ENCODE measurements at places on chromosomes 2 and 18. TPM values are rescaled to one million over a fixed set of nuclear protein-coding genes. Genes with fewer than 3 reads are reported as not detected.

Gene SKOR2
- not detected for total RNA-seq

Gene KCNK3
- total RNA-seq, result not detected

Gene TBR1
- total RNA-seq, result 0.09 TPM

Gene TRIB2
- total RNA-seq, result 20.5 TPM

Gene LRRFIP1
- 179 TPM for total RNA-seq

Gene CRACDL
- 3.8 TPM for total RNA-seq

Gene VIT
- total RNA-seq, result 0.48 TPM

Gene AFTPH
- total RNA-seq, result 16.7 TPM

Gene GPR45
- not detected for total RNA-seq

Gene ATP6V1B1
- total RNA-seq, result 0.77 TPM

Gene ANKRD30BL
- not detected for total RNA-seq

Gene ICOS
- total RNA-seq, result not detected

Gene ZNG1B
- total RNA-seq, result 31.3 TPM

Gene VWC2L
- total RNA-seq, result not detected

GRCh38 chr2:96304606-96305005 lies 740 bp downstream of the SNRNP200 start:
- peak overlapping the region; percentile 60 for H3K4me3 ChIP-seq
- peaks cover 11% of the 10 kb centered on the region for H3K4me1 ChIP-seq
- no peak for DNase-seq
- H3K27ac ChIP-seq, result peak overlapping the region; percentile 63

DNA sequence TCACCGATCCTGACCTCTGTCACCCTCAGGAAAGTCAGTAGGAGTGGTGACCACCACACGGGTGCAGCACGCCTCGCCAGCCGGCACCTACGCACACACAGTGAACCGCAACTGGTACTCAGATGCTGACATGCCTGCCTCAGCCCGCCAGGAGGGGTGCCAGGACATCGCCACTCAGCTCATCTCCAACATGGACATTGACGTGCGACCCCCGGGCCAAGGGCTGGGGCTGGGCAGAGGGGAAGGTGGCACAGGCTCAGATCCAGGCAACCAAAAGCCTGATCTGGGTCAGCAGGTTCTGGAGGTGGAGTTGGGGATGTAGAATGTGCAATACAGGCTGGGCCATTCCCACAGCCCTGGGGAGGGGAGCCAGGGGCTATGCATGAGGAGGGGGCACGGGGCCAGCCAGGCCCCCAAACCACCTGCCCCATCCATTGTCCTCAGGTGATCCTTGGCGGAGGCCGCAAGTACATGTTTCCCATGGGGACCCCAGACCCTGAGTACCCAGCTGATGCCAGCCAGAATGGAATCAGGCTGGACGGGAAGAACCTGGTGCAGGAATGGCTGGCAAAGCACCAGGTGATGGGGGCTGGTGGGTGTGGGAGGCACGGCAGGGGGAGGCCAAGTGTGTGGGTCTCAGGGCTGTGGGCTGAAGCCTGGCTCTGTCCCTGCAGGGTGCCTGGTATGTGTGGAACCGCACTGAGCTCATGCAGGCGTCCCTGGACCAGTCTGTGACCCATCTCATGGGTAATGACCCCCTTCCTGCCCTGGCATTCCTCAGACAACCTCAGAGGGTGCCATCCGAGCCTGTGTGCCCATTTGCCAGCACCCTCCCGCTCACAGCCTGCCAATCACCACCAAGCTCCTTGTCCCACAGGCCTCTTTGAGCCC lies 1.4 kb downstream of the ALPI start:
- no peak overlapping the region for H3K4me3 ChIP-seq

DNA sequence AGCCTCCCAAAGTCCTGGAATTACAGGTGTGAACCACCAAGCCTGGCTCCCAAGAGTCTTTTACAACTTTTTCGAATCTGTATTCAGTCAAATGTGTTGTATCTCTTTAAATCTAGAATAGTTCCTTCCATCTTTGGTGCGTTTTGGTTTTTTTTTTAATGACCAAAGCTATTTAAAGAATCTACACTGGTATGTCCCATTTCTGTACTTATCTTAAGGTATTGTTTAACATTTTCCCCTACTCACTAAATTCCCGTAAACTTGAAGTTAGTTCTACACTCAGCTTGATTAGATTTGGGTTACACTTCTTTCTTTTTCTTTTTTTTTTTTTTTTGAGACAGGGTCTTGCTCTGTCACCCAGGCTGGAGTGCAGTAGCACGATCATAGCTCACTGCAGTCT lies 63.8 kb downstream of the TMEM237 start:
- no peak overlapping the region for H3K4me3 ChIP-seq
- no peaks in the 10 kb centered on the region for H3K4me1 ChIP-seq
- no peaks in the 10 kb centered on the region for H3K36me3 ChIP-seq

DNA sequence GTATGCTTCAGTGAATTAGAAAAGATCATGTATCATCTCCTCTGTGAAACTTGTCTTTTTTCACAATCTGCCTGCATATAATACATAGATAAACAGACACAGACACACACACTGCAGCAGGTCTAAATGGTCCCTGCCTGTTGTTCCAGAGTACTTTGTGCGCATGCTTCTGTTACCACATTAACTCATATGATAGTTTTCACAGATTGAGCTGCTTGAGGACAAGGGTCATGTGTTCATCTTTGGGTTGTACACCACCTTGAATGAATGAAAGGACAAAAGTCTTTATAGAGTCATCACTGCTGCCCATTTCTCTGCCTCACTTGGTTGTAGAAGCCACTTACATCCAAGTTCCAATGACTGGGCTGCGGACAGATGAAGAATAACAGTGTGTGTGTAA lies 72.7 kb upstream of the GLS start:
- H3K4me3 ChIP-seq, result no peak overlapping the region
- no peak overlapping the region for H3K27ac ChIP-seq
- no peak for DNase-seq
- peaks cover 6% of the 10 kb centered on the region for H3K27me3 ChIP-seq
- H3K36me3 ChIP-seq, result no peaks in the 10 kb centered on the region

DNA sequence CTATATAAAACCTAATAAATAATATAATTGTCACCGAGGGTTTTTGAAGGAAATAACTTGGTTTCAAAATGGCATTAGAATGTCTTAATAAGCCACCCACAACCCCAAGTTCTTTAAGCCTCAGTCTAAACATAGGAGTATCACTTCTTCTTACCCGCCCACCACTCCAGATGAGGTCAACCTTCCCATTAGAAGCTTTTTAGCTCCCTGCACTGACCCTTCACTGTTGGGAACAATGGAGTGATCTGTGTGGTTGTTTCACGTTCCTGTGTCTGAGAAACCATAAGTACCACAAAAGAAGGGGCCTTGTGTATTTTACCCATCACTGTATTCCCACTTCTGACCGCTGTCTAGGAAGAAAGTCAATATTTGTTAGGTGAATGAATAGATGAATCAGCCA lies 326.3 kb upstream of the ZNF521 start:
- H3K4me1 ChIP-seq, result no peaks in the 10 kb centered on the region
- no peak for DNase-seq
- H3K27ac ChIP-seq, result no peak overlapping the region
- no peaks in the 10 kb centered on the region for H3K36me3 ChIP-seq

- no peaks in the 10 kb centered on the region for H3K27me3 ChIP-seq
- no peaks in the 10 kb centered on the region for H3K4me1 ChIP-seq
- DNase-seq, result no peak
- no peaks in the 10 kb centered on the region for H3K36me3 ChIP-seq
These were observed 57.1 kb downstream of the RAPGEF4 start for GRCh38 chr2:172792711-172793110.

DNA sequence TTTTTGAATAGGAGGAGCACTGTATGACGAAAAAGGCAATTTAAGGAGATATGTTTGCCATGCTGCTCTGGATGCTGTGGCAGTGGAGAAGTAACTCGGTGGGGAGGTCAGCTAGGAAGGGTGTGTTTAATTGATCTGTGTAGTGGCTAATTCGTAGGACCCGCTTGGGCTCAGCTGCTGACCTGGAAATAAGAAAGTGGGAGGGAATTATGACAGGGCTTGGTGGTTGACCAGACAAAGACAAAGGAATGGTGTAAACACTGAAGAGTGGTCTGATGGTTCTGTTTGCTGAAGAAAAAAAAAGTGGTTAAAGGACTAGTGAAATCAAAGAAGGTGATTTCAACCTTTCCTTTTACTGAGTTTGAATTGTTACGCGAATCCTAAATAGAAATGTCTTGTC lies 146.0 kb downstream of the MAP4K4 start:
- DNase-seq, result peak; percentile 41
- H3K36me3 ChIP-seq, result peaks cover 28% of the 10 kb centered on the region
- peak overlapping the region; percentile 85 for H3K27ac ChIP-seq
- no peaks in the 10 kb centered on the region for H3K27me3 ChIP-seq
- no peak overlapping the region for H3K4me3 ChIP-seq

GRCh38 chr2:126739141-126739540 lies 83.2 kb downstream of the GYPC start:
- no peak for DNase-seq
- H3K4me1 ChIP-seq, result no peaks in the 10 kb centered on the region
- H3K36me3 ChIP-seq, result no peaks in the 10 kb centered on the region
- no peaks in the 10 kb centered on the region for H3K27me3 ChIP-seq

- H3K4me3 ChIP-seq, result no peak overlapping the region
- no peak overlapping the region for H3K27ac ChIP-seq
- H3K36me3 ChIP-seq, result no peaks in the 10 kb centered on the region
- no peak for DNase-seq
- H3K27me3 ChIP-seq, result peaks cover 3% of the 10 kb centered on the region
These were observed 5.3 kb upstream of the TMEM185B start for GRCh38 chr2:120228503-120228902.

DNA sequence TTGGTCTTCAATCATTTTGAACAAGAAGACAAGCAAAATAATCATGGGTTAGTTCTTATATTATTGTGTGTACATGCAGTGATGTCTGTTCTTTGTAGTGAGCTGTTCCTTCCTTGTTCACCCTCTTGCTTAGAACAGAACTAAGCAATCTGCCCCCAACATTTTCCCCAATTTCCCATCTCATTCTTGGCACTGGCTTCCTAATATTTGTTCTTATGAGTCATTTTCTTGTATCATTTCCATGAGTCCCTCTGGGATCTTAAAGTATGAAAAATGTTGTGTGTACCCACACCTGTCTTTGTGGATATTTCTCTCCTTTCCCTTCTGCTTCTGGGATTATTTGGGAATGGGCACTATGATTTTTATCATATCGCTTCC lies 3.5 kb upstream of the IL1B start:
- no peaks in the 10 kb centered on the region for H3K36me3 ChIP-seq
- no peak for DNase-seq
- H3K27ac ChIP-seq, result no peak overlapping the region
- no peak overlapping the region for H3K4me3 ChIP-seq

GRCh38 chr18:51013259-51013658 lies 16.8 kb upstream of the SMAD4 start:
- no peak for DNase-seq
- H3K4me1 ChIP-seq, result no peaks in the 10 kb centered on the region
- no peak overlapping the region for H3K4me3 ChIP-seq
- no peaks in the 10 kb centered on the region for H3K27me3 ChIP-seq

- no peak overlapping the region for H3K4me3 ChIP-seq
- H3K27ac ChIP-seq, result no peak overlapping the region
- no peaks in the 10 kb centered on the region for H3K27me3 ChIP-seq
- no peak for DNase-seq
- no peaks in the 10 kb centered on the region for H3K36me3 ChIP-seq
These were observed 613.5 kb downstream of the MBD2 start for GRCh38 chr18:53610957-53611356.

DNA sequence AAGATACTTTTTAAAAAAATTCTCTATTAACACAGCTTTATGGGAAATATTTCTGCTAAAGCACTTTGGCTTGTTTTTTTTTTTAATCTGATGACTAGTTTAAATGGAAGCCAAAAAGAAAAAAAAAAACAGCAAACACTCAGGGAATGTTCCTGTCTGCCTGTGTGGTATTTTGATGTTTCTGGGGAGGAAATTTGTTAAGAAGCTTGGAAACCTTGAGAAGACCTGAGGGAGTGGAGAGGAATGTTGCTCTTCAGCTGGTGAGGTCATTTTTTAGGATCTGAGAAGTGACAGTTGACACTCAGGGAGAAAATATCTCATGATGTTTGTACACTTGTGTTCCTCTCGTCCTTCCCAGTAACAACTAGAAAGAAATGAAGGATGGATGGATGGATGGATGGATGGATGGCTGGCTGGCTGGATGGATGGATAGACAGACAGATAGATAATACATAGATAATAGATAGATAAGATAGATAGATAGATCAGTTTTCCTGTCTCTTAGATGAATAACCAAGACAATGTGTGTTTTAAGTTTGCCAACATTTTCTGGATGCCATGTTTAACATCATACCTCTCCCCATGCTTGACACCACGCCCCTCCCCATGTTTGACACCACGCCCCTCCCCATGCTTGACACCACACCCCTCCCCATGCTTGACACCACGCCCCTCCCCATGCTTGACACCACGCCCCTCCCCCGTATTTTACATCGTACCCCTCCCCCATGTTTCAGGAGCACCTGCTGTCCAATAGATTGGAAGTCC lies 84.8 kb downstream of the CTIF start:
- DNase-seq, result peak; percentile 15
- H3K36me3 ChIP-seq, result no peaks in the 10 kb centered on the region
- no peaks in the 10 kb centered on the region for H3K27me3 ChIP-seq

- H3K4me3 ChIP-seq, result no peak overlapping the region
- no peaks in the 10 kb centered on the region for H3K27me3 ChIP-seq
- H3K27ac ChIP-seq, result no peak overlapping the region
These were observed 1142.0 kb upstream of the PIK3C3 start for GRCh38 chr18:40812981-40813515.

GRCh38 chr2:48235076-48235475 lies 294.9 kb upstream of the STON1 start:
- no peaks in the 10 kb centered on the region for H3K27me3 ChIP-seq
- H3K27ac ChIP-seq, result no peak overlapping the region
- H3K4me1 ChIP-seq, result peaks cover 7% of the 10 kb centered on the region
- no peaks in the 10 kb centered on the region for H3K36me3 ChIP-seq
- no peak overlapping the region for H3K4me3 ChIP-seq

DNA sequence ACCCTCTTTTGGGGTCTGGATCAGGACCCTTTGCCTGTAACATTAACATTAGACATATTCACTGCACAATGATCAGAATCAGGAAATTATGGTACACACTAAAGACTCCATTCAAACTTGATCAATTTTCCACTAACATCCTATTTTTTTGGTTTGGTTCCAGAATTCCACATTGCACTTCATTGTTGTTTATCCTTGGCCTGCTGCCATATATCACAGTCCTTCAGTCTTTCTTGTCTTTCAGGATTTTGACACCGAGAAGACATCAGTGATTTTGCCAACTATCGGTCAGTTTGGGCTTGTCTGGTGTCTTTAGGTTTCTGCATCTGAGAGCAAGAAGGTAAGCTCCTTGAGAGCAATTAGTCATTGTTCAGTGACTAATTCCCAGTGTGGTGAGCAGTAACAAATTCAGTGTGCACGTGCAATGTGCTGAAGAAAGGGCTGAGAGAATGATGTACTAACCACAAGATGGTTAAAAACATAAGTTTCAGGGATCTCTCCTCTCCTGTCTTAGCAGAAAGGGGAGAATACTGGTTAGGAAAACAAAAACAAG lies 23.5 kb downstream of the MARCHF4 start:
- no peaks in the 10 kb centered on the region for H3K27me3 ChIP-seq
- H3K4me3 ChIP-seq, result no peak overlapping the region
- no peak overlapping the region for H3K27ac ChIP-seq
- peak; percentile 54 for DNase-seq
- H3K4me1 ChIP-seq, result peaks cover 13% of the 10 kb centered on the region
